Activated naive CD4-positive, alpha-beta T cell treated with anti-CD3 and anti-CD28 coated beads for 36 hours (primary cell): ENCODE measurements at places on chromosomes 2 and 18. TPM values are rescaled to one million over a fixed set of nuclear protein-coding genes. Genes with fewer than 3 reads are reported as not detected.

Gene GPAT2
- 12.6 TPM for total RNA-seq

Gene ATP6V1B1
- total RNA-seq, result not detected

Gene SKOR2
- not detected for total RNA-seq

Gene OR6B2
- not detected for total RNA-seq

Gene CFAP65
- not detected for total RNA-seq
